Upper lobe of left lung (tissue), 6 donors: ENCODE measurements at places on chromosomes 13 and 19.

- DNase-seq = peak; percentile 77
Observed at GRCh38 chr13:102800145-102801041, 1.5 kb downstream of the BIVM start.

GRCh38 chr19:36773223-36773579, 594 bp upstream of the ZNF850 start:
- no peak for DNase-seq

GRCh38 chr19:46374536-46375475, 27.9 kb downstream of the PPP5C start:
- DNase-seq = peak; percentile 29

GRCh38 chr19:28577233-28577632, 635.7 kb downstream of the UQCRFS1 start:
- DNase-seq = no peak

- no peak for DNase-seq
Observed at GRCh38 chr13:73984201-73984600, 150.0 kb downstream of the KLF12 start.

DNA sequence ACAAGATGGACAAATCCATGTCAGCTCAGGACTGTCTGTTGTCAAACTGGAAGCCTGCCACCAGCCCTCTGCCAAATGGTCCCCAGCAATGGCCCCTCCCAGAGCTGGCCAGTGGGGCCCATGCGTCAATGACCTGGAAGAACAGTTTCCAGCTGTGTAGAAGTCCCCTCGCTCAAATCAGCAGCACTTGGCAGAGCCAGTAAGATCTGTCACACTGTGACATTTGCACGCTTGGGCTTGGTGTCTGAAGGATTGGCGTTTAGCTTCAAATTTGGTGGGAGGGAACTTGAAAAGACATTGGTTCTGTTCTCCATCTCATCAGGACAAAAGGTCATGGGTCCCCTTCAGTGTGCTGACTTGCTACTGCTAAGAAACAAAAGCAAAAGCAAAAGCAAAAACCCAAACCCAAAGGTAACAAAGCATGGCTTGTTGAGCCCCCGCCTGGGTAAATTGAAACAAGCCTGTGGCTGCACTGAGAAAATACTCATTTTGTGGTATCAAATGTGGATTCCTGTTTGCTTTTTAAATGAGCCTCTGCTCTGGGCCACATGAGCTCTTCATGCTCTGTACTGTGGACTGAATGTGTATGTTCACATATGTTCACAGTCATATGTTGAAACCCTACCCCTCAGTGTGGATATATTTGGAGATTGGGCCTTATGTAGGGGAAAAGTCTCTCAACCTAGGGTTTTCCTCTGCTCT, 253.6 kb upstream of the MAB21L1 start:
- DNase-seq = no peak

DNA sequence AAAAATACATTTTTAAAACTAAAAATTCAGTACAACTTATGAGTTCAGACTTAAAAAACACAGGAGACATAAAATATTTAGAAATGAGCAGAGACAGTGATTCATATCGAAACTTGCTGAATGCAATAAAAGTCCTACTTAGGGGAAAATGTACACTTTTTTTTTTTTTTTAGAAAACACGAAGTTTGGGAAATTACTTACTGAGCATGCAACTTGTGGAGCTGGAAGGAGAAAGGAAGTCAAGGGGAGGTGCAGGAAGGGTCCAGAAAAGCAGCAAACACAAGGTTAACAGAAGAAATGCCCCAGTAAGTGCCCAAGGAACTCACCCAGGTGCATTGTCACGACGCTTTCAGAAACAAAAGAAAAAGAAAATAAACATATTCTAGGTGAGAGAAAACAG, 18.6 kb upstream of the LAIR1 start:
- no peak for DNase-seq

DNA sequence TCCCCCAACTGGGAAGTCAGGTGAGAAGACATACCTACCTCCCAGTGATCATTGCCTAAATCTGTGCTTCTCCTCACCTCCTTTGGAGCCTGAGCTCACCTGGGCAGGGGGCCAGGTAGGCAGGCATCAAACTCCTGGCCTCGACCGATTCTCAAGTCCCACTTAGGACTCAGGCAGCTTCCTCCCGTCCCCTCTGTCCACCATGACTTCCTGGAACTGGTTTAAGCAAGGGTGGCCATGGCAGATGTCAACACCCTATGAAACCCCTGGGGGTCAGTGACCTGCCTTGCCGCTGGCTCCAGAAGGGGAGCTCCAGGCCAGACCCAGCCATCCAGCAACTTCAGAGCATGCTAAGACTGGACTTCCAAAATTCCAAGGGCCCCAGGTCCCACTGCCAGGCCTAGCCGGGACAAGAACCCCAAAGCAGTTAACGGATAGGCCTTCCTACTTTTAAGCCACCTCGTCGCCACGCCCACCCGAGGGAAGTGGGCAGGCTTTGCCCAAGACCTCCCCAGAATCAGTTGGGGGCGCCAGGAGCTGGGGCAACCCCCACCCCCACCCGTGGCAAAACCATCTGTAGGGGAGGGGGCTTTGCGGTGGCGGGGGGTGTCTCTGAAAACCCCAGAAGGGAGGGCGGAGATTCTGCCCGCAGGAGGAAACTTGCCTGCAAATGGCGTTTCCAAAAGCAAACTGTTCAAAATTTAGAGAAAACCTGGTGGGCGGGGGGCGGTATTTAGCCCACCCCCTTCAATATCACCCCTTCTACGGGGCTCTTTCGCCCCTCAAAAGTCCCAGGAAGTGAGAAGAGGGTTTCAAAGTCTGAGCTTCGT, 657 bp downstream of the PLIN3 start:
- peak; percentile 73 for DNase-seq

DNA sequence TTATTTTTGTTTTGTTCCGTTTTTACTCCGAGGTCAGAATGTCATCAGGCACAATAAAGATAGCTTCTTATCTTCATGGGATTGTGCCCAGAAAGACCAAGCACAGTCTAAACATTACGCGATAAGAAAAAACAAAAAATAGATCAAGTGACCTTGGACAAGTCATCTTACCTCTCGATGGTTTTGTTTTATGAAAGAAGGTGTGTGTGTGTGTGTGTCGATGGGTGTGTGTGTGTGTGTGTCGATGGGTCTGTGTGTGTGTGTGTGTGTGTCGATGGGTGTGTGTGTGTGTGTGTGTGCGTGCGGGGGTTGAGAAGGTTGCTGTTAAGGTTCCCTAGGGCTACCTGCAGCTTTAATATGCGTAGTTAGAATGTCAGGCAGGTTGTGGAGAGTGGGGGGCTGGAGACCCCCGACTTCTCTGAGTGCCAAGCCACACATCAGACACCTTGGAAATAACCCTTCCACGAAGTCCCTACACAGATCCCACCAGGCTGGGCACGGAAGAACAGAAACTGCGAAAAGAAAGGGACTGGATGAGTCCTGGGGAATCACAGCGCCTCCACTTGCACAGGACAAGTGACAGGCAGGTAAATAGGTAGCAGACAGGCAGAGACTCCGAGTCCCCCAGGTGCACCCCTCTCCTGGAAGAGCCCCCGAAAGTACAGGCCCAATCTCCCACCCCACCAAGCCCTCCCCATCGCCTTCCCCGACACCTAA, 458 bp upstream of the ATP8A2 start:
- no peak for DNase-seq

GRCh38 chr13:112061367-112062061, 5.4 kb upstream of the SOX1 start:
- peak; percentile 69 for DNase-seq

- no peak for DNase-seq
Observed at GRCh38 chr13:95652821-95653220, 8.3 kb upstream of the DZIP1 start.

- DNase-seq = no peak
Observed at GRCh38 chr19:43462785-43463380, 2.5 kb downstream of the LYPD3 start.

DNA sequence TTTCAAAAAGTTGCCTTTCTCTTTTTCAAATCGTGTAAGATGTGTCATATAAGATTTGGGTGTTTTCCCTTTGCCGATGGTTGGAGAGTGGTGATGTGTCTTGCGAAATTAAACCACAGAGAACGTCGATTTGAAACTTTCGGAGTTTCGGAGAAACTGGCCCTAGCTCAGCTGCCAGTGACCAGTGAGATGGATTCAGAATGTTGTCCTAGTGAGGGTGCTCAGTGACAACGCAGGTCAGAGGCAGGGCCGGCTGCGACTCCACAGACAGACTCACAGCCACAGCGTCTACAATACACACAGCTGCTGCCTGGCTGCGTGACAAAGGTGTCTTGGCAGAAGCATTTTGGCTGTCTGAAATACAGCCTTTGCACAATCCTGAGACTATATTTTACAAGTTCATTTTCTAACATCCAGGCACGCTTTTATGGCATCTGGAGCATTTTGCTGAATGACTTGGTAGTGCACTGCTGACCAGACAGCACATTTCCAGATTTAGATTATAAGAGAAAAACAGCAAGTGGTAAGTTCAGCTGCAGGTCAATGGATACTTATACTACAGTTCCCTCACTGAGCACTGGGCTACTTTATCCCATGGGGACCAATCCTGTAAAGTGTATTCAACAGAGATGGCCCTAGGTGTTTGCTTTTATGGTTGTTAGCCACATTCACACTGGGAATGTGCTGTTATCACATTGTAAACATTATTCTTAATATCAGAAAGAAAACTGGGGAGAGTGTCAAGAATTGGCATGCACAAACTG, 207.5 kb downstream of the KCNRG start:
- peak; percentile 85 for DNase-seq

DNA sequence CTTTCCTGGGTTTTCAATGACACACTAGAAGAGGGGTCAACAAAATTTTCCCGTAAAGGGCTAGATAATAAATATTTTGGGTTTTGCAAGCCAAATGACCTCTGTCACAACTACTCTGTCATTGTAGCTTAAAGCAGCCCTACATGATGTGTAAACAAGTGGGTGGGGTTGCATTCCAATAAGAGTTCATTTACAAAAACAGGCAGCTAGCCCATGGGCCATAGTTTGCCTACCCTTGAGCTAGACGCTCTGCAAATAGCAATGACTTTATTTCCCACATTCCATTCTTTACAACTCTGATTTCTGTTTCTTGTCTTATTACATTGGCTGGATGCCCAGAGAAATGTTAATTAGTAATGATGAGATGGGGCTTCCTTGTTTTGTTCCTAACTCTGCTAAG, 76.0 kb downstream of the ZNF557 start:
- no peak for DNase-seq

- no peak for DNase-seq
Observed at GRCh38 chr13:111469916-111470506, 149.6 kb downstream of the TEX29 start.

- no peak for DNase-seq
Observed at GRCh38 chr13:31982540-31982939, 49.0 kb upstream of the FRY start.

- no peak for DNase-seq
Observed at GRCh38 chr19:13047374-13047773, 52.1 kb downstream of the NFIX start.

DNA sequence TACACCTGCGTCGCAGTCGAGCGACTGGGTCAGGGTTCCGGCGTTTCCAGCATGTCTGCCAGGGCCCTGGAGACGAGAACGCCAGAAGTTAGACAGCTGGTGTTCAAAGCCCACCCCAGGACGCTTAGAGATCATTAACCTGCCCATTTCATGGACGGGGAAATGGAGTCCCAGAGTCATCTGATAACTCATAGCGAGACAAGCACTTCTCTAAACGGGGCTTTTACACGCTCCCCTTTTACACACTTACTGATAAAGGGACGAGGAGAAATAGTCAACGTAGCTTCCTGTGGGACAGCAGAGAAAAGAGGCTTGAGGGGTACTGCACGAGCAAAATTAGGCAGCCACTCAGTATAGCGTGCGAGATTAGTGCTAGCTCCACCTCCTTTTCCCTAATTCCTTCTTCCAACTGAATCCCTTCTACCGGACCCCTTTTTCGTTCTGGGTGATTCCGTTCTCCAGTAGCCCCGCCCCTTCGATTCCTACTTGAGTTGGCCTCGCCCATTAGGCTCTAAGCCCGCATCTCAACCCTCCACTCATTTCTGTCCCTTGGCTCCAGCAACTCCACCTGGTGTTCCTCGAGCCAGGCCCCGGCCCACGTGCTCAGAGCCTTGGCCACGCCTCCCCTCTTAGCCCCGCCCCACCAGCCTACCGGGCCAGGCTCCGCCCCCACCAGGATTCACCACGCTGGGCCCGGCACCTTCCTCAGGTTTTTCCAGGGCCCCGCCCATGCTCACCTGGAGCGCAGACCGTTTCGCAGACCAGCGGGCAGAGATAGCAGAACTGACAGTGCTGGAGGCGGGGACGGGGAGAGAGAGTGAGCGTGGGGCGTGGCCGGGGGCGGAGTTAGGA, 3.7 kb downstream of the HRC start:
- peak; percentile 89 for DNase-seq

DNA sequence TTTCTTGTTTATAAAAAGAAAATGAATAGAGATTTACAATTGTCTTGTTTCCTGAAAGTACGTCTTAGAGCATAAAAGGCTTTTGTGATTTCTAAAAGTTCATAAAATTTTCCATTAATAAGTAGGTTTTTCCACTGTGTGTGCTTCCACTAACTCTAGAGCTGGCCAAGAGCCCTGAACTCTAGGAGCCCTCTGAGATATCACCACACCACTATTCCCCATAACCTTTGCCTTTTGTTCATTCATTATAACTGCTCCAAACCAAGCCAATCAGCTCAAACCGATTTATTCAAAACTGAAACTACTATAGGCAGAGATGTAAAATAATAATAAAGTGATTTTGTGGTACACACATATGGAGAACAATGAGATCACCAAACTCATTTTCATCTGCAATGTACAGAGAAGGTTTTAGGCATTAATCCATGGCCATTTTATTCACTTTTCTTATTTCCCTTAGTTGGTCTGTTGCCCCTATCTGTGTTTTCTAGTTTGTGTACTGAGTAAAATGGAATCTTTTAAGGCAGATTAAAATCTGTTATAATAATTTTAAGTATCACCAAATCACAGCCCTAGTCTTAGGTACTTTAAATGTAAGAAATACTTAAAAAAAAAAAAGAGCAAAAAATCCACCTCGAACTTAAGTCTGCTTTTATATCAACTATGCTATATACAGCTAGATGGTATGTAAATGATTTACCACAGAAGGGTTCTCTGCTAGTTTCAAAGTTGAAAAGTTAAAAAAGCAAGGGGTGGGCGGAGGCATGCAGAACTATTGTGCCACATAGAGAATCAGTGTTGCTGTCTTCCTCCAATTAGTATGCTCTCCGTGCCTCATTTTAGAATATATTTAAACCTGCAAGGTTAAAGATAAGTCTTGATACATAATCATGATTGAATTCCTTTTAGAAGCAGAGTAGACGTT, 311.3 kb downstream of the KLF12 start:
- no peak for DNase-seq

GRCh38 chr19:10618846-10619245, 6.5 kb upstream of the SLC44A2 start:
- no peak for DNase-seq
